Hippocampal formation (tissue), 2 donors: ENCODE measurements at places on chromosomes 2 and 18.

DNA sequence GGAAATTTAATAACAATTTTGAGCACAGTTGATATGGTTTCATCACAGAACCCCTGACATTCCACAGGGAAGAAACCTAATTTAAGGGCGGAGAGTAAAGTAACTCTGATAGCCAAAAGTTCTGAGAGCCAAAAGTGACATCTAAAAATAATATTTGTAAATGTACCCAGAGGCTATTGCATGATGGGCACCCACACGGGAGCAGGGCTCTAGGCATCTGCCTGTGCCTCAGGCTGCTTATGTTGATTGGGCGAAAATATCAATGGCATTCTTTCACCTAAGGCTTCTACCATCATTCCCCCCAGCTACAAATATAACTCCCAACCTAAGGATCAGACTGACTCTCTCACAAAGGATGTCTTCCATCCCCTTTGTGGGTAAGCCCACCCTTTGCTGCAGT is 54.1 kb upstream of the PTPRM start:
- no peak for DNase-seq

- DNase-seq = no peak
These were observed 208.1 kb downstream of the MEMO1 start for GRCh38 chr2:31802711-31803110.

DNA sequence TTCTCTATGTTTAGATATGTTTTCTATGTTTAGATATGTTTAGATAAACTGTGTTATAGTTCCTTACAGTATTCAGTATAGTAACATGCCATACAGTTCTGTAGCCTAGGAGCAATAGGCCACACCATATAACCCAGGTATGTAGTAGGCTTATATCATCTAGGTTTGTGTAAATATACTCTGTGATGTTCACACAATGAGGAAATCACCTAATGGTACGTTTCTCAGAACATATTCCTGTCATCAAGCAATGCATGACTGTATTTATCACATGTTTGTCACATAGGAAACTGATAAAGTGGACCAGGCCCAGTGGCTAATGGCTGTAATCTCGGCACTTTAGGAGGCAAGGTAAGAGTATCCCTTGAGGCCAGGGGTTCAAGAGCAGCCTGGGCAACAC is 44.0 kb downstream of the RNF138 start:
- DNase-seq = no peak

- no peak for DNase-seq
These were observed 72.4 kb upstream of the NPAS2 start for GRCh38 chr2:100747551-100747950.

DNA sequence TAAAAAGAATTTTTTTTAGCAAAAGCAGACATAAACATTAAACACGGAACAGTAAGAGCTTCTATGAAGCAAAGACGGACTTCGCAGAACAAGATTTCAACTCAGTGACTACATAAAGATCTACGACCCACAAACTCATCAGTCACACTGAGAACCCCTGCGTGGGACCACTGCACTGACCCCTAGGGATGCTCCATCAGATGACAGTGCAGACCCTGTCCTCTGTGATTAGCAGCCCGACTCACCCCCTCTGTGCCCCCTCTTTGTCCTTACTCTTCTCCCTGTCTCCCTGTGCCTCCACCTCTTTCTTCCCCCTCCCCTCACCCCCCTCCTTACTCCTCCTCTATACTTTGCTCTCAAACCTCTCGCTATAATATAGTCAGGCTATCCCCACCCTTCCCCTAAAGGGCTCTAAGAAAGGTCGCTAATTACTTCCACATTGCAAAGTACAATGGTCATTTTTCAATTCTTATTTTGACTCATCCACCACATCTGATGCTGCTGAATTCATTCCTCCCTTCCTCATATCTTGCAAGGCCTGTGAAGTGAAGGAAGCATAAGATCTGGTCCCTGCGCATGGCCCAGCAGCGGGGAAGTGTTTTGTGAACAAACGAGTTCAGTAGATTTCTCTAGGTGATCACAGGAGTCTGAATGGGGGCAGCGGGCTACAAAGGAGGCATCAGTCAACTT is 89.3 kb downstream of the CABYR start:
- no peak for DNase-seq

GRCh38 chr2:10289352-10289751 is 13.4 kb upstream of the HPCAL1 start:
- DNase-seq = no peak

DNA sequence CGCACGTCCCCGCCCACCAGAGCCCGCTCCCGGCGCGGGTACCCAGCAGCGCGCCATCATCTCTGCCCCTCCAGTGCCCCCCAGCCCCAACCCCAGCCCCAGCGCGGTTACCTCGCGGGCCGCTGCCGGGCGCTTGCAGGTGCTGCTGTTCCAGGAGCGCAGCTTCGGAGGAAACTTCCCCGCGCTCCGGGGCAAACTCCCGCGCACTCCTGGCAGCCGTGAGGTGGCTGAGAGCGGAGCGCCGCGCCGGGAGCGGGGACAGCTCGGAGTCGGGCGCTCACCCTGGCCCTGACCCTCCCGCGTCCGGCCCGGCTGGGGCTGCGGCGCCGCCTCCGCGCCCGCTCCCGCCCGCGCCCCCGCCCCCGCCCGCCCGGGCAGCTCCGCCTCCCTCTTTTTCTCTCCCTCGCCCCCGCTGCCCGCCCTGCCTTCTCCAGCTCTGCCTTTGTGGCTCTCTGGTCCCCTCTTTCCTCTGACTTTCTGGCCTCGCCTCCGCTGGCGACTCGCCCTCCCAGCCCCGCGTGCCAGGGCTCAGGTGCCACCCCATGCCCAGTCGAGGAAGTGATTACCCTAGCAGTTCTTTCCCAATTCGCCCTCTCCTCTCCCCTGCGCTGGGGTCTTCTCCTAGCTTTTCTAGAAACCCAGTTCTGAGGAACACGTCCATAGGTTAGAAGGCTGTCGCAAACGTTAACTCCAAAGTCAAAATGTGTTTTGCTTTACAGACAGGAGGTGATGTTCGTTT is at the start of gene CHST9:
Gene CHST9, minus strand, starts transcription at position 284 of the 739 bp plus-strand sequence. CDS start 42,499 bp downstream, outside the sequence.
- DNase-seq = no peak

- DNase-seq = no peak
These were observed 42.3 kb upstream of the MRPL33 start for GRCh38 chr2:27729198-27729597.

DNA sequence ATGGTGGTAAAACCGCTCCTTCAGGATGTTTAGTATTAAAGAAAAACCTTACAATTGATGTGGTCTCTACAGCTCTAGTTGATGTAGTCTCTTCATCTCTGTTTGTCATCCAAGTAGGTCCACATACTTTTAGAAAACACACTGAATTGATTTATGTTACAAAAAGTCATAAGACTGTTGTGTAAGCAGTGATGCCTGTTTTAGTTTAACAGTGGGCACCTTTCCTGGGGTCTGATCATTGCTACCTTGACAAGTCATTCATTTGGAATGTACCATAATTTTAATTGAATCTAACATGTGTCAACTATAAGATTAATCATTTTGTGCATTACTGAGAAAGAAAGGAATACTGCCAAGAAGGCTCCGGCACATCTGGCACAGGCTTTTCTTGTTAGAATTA is 34.3 kb downstream of the GIGYF2 start:
- DNase-seq = no peak

GRCh38 chr18:46456691-46457090 is 200.3 kb downstream of the LOXHD1 start:
- DNase-seq = no peak

DNA sequence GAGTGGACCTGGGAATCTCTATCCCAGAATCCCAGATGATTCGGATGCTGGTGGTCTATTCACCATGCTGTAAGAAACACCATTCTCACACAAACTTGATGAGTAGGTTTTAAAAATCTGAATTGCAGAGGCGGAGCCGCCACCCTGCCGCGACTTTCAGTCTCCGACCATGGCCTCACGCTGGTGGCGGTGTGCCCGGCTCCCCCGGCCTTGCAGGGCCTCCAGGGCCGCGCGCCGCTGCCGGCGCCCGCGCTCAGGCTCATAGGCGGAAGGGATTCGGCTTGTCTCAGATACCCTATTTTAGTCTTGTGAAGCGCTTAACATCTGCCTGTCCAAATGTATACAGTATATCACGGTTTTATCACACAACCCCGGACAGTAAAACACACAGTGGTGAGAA is 2.6 kb upstream of the PPM1B start:
- no peak for DNase-seq

GRCh38 chr2:19299032-19299431 is 59.4 kb downstream of the OSR1 start:
- no peak for DNase-seq

GRCh38 chr18:21912339-21913239 is 172.0 kb downstream of the MIB1 start:
- DNase-seq = no peak

DNA sequence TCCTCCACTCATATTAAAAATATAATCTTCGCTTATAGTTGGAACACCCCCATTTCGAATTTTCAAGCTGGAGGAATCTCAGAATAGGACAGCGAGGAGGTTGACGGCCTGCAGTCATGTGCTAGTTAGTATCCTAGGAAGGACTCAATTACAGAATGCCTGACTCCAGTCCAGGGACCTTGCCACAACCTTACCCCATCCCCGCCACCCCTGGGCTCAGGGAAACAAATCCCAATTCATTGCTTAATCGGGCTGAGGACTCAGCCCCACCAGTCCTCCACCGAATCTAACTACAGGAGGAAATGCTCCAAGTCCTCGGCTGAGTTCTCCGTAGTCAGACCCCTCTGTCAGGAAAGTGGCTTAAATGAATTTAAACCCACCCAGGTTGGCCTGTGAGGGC is 31.7 kb upstream of the ZBTB7C start:
- no peak for DNase-seq

GRCh38 chr2:53786352-53786704 is 425 bp downstream of the ASB3 start:
- peak; percentile 49 for DNase-seq

DNA sequence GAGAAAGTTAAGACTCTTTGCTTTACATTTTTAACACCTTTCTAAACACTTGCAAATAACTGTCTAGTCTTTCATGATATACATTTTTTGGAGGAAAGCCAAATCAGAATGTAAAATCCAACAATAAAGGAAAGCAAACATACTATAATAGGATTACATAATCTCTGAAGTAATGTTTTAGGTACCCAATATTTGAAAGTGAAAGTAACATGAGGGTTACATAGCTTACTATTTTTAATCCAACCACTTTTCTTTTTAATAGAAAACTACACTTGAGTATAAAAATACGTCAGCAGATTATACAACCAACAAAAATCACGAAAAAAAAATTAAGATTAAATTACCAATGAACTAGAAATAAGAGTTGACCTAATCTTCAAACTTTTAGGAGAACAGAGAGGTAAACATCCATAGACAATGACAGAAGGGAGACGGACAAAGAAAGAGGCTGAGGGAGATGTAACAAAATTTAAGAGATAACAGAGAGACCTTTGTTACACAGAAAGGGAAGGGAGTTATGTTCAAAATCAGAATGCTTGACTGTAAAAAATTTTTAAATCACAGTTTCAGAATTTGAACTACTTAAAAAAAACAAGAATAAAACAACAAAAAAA is 150.0 kb downstream of the IKZF2 start:
- no peak for DNase-seq

DNA sequence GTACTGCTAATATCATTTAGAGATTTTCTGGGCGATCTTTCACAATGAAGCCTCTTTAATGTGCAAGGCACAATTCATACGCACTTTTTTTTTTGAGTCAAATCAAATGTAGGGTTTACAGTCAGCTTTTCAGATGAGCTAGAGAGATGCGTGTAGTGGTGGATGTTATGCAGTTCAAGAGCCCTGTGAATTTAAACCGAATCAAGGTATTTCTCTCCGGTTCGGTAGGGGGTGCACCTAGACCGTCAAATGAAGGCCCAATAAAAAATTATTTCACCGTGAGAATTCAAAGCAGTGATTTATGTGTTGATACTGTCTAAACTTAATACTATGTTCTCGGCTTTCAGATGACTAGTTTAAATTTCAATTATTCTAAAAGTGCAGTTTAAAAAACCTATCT is 1.1 kb downstream of the PTH2R start:
- DNase-seq = peak; percentile 31

DNA sequence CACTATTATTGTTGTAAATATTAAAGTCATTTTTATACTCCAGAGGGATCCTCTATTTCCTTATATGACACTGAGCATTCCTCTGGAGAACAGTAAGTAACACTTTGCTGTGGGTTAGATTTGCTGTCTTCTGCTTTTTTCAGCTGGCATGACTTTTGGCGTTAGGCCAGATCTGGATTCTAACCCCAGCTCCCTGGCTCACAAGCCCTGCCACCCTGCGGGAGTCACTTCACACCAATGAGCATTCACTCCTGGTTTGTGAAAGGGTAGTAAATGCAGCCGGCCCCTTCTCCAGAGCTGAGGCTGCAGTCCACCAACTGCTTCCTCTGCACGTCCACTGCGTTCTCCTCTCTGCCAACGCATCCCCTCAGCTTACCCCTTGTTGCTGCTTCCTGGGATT is 373.8 kb upstream of the RAB6C start:
- no peak for DNase-seq

- DNase-seq = no peak
These were observed 185.7 kb downstream of the ACKR3 start for GRCh38 chr2:236755278-236755840.
